ENCODE measurements at places on chromosomes 6 and 20. TPM values are rescaled to one million over a fixed set of nuclear protein-coding genes. Genes with fewer than 3 reads are reported as not detected.

DNA sequence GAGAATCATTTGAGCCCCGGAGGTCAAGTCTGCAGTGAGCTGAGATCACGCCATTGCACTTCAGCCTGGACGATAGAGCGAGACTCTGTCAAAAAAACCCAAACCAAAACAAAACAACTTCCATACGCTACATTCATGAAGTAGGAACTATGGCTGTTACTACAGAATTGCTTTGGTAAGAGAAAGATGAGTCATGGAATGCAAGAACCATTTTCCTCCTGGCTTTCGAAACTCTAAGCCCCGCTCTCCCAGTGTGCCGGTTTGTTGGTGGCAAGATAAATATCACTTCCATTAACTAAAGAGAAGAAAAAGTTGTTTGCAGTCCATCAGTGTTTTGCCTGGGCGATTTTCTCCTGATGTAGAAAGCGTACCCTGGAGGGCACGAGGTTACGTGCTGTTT, 61.3 kb downstream of the ZDHHC14 start:
- no peak for DNase-seq
- no peak overlapping the region for H3K4me3 ChIP-seq
- H3K27ac ChIP-seq = no peak overlapping the region
- peaks cover 2% of the 10 kb centered on the region for H3K36me3 ChIP-seq

- no peaks in the 10 kb centered on the region for H3K4me1 ChIP-seq
- no peaks in the 10 kb centered on the region for H3K36me3 ChIP-seq
- H3K27ac ChIP-seq = no peak overlapping the region
- DNase-seq = no peak
- H3K4me3 ChIP-seq = no peak overlapping the region
These were observed 178.6 kb downstream of the UNC5CL start for GRCh38 chr6:40860443-40860842.

GRCh38 chr20:63587776-63588591, 13.9 kb upstream of the HELZ2 start:
- no peak overlapping the region for H3K27ac ChIP-seq
- DNase-seq = peak; percentile 13
- no peak overlapping the region for H3K4me3 ChIP-seq
- H3K27me3 ChIP-seq = no peaks in the 10 kb centered on the region

DNA sequence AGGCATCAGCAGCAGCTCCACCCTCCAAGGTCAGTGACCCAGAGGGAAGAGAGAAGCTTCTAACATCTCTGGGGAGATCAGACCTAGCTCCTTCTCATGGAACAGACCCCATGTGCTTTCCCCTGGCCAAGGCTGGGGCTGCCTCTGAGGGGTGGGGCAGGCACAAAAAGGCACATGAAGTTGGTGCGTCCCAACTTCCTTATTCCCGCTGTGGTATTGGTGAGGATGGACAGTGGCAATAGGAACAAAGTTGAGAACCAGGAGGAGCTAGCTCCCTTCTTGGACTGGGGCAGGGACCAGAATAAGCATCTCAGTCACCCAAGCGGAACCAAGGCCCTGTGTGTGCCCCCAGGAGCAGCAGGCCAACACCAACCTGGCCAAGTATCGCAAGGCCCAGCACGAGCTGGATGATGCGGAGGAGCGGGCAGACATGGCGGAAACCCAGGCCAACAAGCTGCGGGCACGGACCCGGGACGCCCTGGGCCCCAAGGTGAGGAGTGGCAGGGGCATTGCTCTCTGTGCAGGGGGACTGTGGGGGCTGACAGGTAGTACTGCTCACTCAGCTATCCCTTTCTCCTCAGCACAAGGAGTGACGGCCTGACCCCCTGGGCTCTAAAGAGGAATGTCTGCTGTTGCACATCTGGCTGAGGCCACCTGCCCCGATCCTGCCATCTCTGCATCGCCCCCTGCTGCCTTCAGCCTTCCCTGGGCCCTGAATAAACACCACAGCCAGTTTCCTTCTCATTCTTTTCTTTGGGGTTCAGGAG, 46.1 kb downstream of the MYH7B start:
- H3K27me3 ChIP-seq = no peaks in the 10 kb centered on the region
- H3K4me1 ChIP-seq = no peaks in the 10 kb centered on the region
- DNase-seq = no peak
- H3K36me3 ChIP-seq = peaks cover 93% of the 10 kb centered on the region
- no peak overlapping the region for H3K27ac ChIP-seq

- no peaks in the 10 kb centered on the region for H3K27me3 ChIP-seq
- no peak overlapping the region for H3K27ac ChIP-seq
- peaks cover 9% of the 10 kb centered on the region for H3K4me1 ChIP-seq
These were observed 45.6 kb downstream of the LYRM4 start for GRCh38 chr6:5215159-5215558.

- no peaks in the 10 kb centered on the region for H3K27me3 ChIP-seq
- peaks cover 9% of the 10 kb centered on the region for H3K36me3 ChIP-seq
- H3K4me3 ChIP-seq = no peak overlapping the region
These were observed 28.2 kb downstream of the POPDC3 start for GRCh38 chr6:105151644-105152043.

DNA sequence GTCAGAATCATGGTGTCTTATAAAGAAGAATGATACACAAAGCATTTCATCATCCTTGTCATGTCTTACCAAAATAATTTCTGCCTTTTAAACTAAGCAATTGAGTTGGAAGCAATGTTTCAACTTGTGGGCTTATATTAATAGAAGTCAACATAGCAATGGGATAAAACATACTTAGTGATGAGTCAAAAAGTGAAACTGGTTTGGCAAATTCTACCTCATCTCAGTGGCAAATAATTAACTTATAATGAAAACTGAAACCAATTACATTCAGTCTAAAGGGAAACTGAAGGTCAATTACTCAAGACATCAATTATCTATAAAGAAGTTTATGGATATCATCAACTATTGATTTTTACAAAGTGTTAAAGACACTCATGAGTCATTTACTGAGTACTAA, 463.8 kb downstream of the BMP2 start:
- no peaks in the 10 kb centered on the region for H3K36me3 ChIP-seq
- H3K4me3 ChIP-seq = no peak overlapping the region

GRCh38 chr6:116529466-116530290, 15.8 kb downstream of the TRAPPC3L start:
- H3K36me3 ChIP-seq = no peaks in the 10 kb centered on the region
- H3K4me3 ChIP-seq = no peak overlapping the region
- DNase-seq = no peak
- H3K27ac ChIP-seq = no peak overlapping the region
- H3K4me1 ChIP-seq = peaks cover 19% of the 10 kb centered on the region

GRCh38 chr6:118086159-118086558, 179.1 kb downstream of the SLC35F1 start:
- DNase-seq = no peak
- no peak overlapping the region for H3K27ac ChIP-seq
- no peak overlapping the region for H3K4me3 ChIP-seq

DNA sequence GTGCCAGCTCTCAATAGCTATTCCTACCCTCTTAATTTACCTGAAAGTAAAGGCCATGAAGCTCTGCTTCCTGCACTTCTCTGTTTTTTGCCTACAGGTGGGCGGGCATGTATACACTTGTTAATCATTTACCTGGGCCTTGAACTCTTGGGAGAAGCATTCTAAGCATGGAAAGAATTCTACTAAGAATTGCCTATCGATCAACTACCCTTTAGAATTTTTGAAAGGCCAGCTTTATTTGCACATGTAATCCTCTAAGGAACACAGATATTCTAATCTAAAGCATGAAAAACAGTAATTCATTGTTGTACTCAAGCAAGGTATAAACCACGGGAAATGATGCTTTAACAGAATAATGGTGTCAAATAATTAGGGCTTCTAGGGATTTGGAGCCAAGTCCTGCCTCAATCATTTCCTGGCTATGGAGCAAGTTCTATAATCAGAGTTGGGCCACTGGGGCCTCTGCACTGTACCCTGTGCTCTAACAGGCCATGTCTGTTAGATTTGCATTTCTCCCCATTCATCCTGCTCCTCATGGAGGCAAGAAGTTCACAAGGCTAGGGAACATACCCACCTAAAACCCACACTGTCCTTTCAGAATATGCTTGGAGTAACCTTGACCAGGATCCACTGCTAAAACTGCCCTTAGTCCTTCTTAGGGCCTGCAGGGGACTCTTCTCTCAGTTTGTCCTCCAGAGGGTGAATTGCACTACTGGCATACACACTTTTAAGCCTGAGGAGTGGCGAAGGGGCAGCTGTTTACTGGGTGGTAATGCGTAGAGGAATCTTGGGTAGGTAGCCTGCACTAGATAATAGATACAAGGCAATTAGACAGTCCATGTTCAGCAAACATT, 276.4 kb upstream of the JAG1 start:
- no peak overlapping the region for H3K27ac ChIP-seq
- H3K27me3 ChIP-seq = no peaks in the 10 kb centered on the region
- H3K4me3 ChIP-seq = no peak overlapping the region
- no peaks in the 10 kb centered on the region for H3K4me1 ChIP-seq
- no peak for DNase-seq

- peak within 1 kb of the TSS; percentile 76 for H3K27ac ChIP-seq
- peak; percentile 54 for DNase-seq
These were observed at the start of gene ETV7 for GRCh38 chr6:36387440-36388303. ETV7 (minus strand) TSS chr6:36387669; CDS start chr6:36387541, 128 bp downstream.

DNA sequence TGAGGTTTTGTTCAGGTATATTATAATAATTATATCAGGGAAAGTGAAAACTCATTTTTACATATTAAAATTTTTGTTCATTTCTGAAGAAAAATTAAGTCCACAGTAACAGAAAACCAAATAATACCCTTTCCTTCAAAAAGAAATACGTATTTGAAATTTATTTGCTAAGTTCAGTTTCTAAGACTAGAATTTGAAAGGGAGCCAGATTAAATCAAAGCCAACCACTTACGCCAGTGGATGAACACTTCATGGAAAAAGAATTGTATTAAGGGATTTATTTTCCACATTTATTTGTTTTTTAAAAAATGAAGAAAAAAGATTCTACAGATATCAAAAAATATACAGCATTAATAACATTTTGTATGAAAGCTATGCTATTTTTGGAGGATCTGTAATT, 654.4 kb downstream of the EYS start:
- H3K4me3 ChIP-seq = no peak overlapping the region
- H3K36me3 ChIP-seq = no peaks in the 10 kb centered on the region
- H3K4me1 ChIP-seq = no peaks in the 10 kb centered on the region
- no peaks in the 10 kb centered on the region for H3K27me3 ChIP-seq
- no peak overlapping the region for H3K27ac ChIP-seq

- no peak overlapping the region for H3K4me3 ChIP-seq
- no peak for DNase-seq
- H3K4me1 ChIP-seq = no peaks in the 10 kb centered on the region
- no peaks in the 10 kb centered on the region for H3K27me3 ChIP-seq
- no peaks in the 10 kb centered on the region for H3K36me3 ChIP-seq
- no peak overlapping the region for H3K27ac ChIP-seq
These were observed 245.2 kb downstream of the PKHD1 start for GRCh38 chr6:51842061-51842803.

- no peak overlapping the region for H3K4me3 ChIP-seq
- DNase-seq = no peak
- no peaks in the 10 kb centered on the region for H3K4me1 ChIP-seq
- H3K27ac ChIP-seq = no peak overlapping the region
- H3K27me3 ChIP-seq = peaks cover 8% of the 10 kb centered on the region
- no peaks in the 10 kb centered on the region for H3K36me3 ChIP-seq
These were observed 6.3 kb upstream of the VSX1 start for GRCh38 chr20:25088267-25088666.

GRCh38 chr6:33768644-33769120, 20.2 kb downstream of the LEMD2 start:
- H3K4me3 ChIP-seq = no peak overlapping the region
- DNase-seq = peak; percentile 89
- no peak overlapping the region for H3K27ac ChIP-seq
- peaks cover 12% of the 10 kb centered on the region for H3K4me1 ChIP-seq

The GPR6 gene
- not detected for total RNA-seq

The ADGB gene
- total RNA-seq = 9.6 TPM

The LGSN gene
- total RNA-seq = 1.5 TPM

The LMBRD1 gene
- total RNA-seq = 102 TPM

The THEMIS gene
- total RNA-seq = 0.86 TPM

The CLPSL1 gene
- total RNA-seq = not detected

The MYLIP gene
- total RNA-seq = 31.7 TPM

The MAP1LC3A gene
- total RNA-seq = 30.7 TPM

The CLIC5 gene
- total RNA-seq = 65.4 TPM

The RAE1 gene
- 31.0 TPM for total RNA-seq

The PIM1 gene
- total RNA-seq = 43.2 TPM

The CAGE1 gene
- not detected for total RNA-seq

The KIZ gene
- 22.5 TPM for total RNA-seq

The SPDEF gene
- 2.6 TPM for total RNA-seq

The TLDC2 gene
- total RNA-seq = 0.67 TPM
